NCI-H2081 treated with DMSO at 0.1 percent for 48 hours (cell line): ENCODE measurements at places on chromosomes 11 and 22.
A peak's percentile ranks its signal among the peaks of the same experiment; 100 is the strongest.

- DNase-seq: no peak
Measured at GRCh38 chr11:46290598-46291309, 13.3 kb downstream of the CREB3L1 start.

DNA sequence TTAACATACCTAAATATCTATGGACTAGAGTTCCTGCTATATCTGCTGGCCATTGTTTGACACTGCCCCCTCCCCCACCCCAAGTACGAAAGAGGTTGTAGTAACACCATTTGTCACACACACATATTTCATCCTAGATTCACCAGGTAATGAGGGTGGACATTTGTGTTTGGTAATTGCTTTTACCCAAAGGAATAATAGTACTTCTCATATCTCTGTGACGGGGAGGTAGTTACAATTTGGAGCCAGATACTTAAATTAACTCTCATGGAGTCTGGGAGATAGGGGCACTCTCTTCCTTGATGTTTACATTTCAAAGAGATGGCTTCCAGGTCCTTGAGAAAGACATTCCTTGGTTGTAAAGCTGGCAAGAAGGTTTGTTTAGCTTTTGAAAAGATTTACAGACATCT is 38.7 kb downstream of the REXO2 start:
- no peak for DNase-seq

DNA sequence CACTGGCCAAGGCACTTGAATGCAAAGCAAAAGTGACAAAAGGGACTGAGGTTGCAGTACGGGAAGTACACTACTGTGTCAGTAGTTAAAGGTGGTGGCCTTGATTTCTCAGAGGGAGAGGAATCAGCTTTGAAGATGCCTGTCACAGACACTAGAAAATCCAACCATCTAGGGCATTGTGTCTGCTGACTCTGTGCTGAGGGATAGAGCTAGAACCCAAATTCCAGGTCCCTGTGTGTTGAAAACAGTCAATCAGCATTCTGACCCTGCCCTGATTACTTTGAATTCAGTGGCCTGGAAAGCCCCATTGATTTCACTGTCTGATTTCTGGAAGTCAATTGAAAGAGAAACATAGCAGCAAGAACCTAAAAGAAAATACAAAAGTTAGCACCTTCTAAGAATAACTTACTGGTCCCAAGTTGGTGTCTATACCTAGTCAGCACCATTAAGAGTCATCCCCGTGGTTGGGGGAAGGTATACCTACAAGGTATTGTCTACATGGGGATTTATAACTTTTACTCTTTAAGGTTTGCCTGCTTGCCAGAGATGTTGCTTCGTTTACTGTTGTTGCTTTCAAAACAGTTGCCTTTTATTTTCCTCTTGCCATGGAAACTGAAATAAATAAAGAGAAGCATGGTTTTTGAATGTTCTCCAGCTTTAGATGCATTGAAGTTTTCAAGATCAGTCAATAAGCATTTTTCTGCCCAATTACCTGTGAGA is 97.3 kb downstream of the PDHX start:
- no peak for DNase-seq

DNA sequence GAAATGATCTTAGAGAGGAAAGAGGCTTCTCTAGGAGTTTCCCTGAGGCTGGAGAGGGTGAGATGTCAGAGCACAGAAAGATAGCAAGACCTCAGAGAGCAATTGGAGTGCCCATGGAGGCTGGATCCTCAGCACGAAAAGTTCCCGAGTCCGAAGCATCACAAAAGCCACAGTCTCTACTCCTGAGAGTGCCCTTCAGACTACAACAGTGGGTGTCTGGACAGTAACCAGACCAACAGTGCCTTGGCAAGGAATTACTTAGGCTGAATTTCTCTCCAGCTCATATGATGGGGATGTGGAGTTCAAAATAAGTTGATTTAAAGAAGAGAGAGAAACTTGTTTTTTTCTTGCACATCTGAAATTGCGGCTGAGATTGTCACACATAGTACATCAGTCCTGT is 31.9 kb upstream of the PSMA1 start:
- DNase-seq: no peak

- DNase-seq: no peak
Measured at GRCh38 chr11:44814881-44815592, 88.3 kb downstream of the TSPAN18 start.

DNA sequence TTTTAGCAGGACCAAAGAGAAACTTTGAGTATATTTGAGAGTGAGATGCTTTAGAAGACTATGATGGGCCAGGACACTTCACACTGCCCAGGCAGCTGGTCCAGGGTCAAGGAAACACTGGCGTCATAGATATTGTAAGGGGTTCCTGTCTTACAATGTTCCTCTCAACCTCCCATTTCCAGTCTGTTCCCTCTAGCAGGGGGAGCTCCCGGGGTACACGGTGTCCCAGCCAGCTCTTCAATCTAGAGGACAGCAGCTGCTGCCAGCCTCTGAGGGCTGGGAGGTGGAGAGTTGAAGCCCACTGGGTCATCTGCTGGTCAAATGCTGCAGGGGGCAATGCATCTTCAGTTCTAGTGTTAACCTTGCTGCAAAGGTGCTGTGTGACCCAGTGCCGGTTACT is 40.7 kb upstream of the TIMP3 start:
- no peak for DNase-seq

DNA sequence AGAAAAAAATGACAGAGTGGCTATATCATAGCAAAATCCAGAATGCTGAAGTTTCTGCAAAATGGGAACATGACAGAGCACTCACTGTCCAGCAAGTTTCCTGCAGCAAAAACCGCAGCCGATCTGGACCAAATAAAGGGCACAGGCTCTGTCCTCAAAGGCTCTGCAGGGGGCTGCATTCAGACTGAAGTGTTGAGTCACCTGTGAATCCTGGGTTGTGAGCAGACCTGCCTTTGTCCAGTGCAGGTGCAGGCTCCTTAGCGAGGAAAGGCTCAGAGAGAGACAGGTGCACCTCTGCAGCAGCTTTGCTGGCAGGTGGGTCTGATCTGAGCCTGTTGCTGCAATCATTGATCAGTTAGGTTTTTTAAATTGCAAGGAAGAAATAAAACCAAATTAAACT is 29.3 kb upstream of the NFAM1 start:
- peak; percentile 24 for DNase-seq

DNA sequence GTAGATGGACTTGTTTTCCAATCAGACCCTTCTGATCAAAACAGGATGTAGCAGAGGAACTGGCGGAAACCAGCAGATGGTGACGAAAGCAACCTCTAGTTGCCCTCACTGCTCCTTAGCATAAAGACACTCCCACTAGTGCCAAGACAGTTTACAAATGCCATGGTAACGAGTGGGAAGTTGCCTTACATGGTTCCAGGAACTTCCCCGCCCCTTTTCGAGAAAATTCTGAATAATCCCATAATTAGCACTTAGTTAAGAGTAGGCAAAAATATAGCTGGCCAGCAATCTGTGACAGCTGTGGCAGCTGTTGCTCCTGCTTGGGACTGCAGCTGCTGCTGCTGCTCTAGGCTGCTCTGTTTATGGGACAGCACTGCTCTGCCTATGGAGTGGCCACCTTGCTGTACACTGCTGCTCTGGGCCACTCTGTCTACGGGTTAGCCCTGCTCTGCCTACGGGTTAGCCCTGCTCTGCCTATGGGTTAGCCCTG is 33.4 kb upstream of the SORL1 start:
- DNase-seq: no peak

GRCh38 chr11:35173011-35173511 is 34.1 kb downstream of the CD44 start:
- no peak for DNase-seq

DNA sequence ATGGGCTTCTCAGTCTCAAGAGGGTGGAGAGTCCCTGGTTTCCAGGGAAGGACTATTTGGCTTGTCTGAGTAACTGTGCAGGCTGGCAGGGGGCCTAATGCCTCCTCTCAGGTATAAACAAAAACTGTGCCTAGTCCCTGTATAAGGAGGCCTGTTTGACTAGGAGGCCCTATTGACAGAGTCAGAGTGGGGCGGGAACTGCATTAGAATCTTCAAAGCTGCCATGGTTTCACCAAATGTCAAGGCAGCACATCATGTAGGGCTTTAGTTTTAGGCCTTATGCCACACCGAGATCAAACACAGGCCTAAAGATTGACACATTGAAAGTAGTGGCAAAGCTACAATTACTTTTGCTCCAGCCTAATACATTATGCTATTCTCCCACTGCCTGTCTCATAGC is 611.5 kb upstream of the B3GAT1 start:
- DNase-seq: no peak

- no peak for DNase-seq
Measured at GRCh38 chr22:48857202-48857805, 970.4 kb downstream of the BRD1 start.

- DNase-seq: no peak
Measured at GRCh38 chr11:120102864-120103122, 35.1 kb downstream of the TRIM29 start.

- DNase-seq: no peak
Measured at GRCh38 chr11:130585545-130585944, 137.1 kb downstream of the ADAMTS15 start.

DNA sequence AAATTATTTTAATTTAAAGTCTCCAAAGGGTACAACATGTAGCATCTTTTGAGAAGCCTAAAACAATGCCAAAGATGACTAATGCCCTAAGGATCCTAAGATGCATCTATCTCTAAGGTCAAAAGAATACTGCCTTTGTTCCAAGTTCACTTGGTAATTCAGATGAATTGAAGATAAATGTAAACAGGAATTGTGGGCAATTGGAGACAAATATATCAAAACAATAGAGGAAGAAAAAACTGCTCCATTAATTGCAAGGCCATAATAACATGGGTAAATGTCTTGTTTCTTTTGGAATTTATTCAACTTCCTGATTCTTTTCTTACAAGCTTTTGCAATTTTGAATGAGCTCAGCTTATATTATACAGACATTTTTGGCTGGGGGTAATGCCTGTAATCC is 338.6 kb downstream of the TTC28 start:
- no peak for DNase-seq

DNA sequence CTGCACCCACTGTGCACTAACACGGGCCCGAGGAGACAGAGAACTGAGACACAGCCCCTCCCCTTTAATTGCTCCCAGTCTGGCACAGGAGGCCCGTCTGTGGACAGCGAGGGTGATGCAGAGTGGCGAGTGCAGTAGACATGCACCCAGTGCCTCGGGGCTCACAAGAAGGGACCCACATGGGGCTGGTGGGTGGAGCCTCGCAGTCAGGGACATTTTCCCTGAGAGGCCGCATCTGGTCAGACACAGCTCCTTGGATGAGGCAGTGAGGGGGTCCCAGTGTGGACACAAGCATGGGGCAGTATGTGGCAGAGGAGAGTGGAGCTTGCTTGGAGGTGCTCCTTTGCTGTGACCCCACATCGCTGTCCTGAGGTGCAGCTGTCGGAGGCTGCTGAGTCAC is 54.8 kb downstream of the SBF1 start:
- DNase-seq: no peak

DNA sequence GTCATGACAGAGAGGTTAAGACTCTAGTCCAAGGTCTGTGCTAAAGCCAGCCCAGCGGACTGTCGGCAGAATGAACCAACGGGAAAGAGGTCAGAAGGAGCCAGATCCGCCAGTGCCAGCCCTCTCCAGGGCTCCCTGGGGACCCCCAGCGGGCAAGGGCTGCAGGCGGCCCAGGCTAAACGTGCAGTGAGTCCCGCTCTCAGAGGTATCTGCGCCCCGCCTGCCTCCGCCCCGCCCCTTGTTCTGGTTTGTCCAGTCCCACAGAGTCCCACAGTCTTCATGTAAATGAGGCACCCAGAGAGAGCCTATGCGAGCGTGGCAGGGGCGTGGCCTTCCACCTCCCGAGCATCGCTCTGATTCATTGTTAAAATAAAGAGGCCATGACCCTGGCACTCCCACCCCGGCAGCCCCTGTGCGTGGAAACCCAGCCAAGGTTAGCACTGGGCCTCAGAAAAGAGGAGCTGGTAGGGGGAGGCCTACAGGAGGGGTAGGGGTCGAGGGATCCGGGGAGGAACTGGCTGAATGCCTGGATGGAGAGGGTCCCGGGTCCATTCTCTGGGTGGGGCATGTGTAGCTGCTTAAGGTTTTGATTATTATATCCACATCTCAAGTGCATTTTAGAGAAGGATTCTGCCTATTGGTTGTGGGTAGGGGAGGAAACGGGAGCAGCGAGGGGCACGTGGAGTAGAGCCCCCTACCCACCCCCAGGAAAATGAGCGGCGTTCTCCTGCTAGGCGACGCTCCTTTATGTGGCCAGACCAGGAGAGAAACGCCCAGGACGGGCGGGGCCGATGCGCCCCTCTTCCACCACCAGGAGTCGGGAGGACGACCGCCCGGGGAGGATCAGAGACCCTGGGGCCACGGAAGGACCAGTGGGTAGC is at the start of gene TRIOBP:
TRIOBP (plus strand) TSS at position 392 of the 881 bp plus-strand sequence. CDS start 4,318 bp downstream, outside the sequence.
- DNase-seq: peak; percentile 46

DNA sequence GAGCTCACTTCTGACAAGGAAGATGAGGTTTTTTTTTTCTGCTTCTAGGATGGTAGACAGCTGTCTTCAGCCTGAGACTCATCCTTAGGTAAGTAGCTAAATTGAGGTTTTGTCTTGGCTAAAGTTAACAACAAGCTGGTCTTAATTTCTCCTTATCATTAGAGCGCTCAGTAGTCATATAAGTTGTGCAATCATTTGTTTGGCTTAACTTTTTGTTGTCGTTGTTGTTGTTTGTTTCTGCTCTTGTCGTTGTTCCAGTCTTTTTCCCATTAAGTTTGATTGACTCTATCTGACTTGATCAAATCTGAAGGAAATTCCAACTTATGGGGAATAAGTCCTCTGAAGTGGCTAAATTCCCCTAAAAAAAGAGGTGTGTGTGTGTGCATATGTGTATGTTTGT is 33.0 kb downstream of the GLYATL2 start:
- DNase-seq: no peak

DNA sequence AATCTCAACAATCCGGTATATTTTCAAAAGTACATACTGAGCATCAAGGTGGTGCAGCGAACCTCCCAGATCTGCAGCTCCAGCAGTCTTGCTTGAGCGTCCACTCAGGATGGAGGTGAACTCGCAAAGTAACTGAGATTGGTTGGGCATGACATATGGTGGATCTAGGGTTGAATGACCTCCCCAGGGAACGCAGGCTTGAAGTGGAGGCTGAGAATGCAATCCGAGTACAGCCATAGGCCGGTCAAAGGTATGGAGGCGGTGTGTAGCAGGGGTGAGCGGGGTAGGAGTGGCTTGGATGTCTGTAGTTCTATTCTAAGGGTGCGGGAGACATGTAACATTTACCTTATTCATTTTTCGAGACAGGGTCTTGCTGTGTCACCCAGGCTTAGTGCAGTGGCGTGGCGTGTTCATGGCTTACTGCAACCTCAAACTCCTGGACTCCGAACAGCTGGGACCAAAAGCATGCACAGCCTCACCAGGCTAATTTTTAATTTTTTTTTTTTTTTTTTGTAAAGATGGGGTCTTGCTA is 631 bp upstream of the C22orf39 start:
- peak; percentile 24 for DNase-seq
